ENCODE measurements at places on chromosomes 12 and 14. TPM values are rescaled to one million over a fixed set of nuclear protein-coding genes. Genes with fewer than 3 reads are reported as not detected.

- H3K27ac ChIP-seq = peak overlapping the region; percentile 49
- peaks cover 38% of the 10 kb centered on the region for H3K4me1 ChIP-seq
- no peak overlapping the region for H3K4me3 ChIP-seq
Measured at GRCh38 chr12:75447691-75448393, 32.7 kb upstream of the GLIPR1 start.

GRCh38 chr12:121812320-121812871 lies 8.6 kb downstream of the SETD1B start:
- peak overlapping the region; percentile 18 for H3K27ac ChIP-seq
- H3K4me3 ChIP-seq = peak overlapping the region; percentile 64
- H3K4me1 ChIP-seq = peaks cover 23% of the 10 kb centered on the region
- H3K36me3 ChIP-seq = peaks cover 35% of the 10 kb centered on the region
- peak; percentile 49 for DNase-seq

DNA sequence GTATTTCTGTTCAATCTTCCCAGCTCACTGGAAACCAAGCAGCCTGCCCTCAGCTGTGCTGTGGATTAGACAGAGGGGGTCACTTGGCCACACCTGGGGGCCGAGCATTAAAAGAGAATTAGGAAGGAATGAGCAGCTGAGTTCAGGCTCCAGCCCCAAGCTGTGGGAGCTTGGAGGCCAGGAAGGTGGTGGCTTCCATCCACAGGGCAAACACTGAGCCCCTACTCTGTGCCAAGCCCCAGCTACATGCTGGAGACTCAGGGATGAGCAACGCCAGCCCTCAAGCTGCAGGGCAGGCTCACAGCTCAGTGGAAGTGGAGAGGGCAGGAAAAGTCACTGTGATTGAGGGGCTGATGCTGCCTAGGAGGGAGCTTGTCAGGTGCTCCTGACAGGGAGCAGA lies 412.7 kb downstream of the BCL11B start:
- no peak for DNase-seq
- no peak overlapping the region for H3K27ac ChIP-seq
- H3K4me1 ChIP-seq = no peaks in the 10 kb centered on the region
- H3K4me3 ChIP-seq = no peak overlapping the region
- H3K36me3 ChIP-seq = no peaks in the 10 kb centered on the region

GRCh38 chr14:104138718-104139459 lies 502 bp downstream of the KIF26A start:
- DNase-seq = no peak
- H3K36me3 ChIP-seq = no peaks in the 10 kb centered on the region
- no peak overlapping the region for H3K4me3 ChIP-seq
- H3K27me3 ChIP-seq = peaks cover 25% of the 10 kb centered on the region
- H3K4me1 ChIP-seq = peaks cover 5% of the 10 kb centered on the region

GRCh38 chr14:20792556-20792955 lies 10.1 kb downstream of the RNASE1 start:
- no peak overlapping the region for H3K4me3 ChIP-seq
- H3K27me3 ChIP-seq = no peaks in the 10 kb centered on the region
- DNase-seq = no peak
- H3K4me1 ChIP-seq = no peaks in the 10 kb centered on the region
- no peak overlapping the region for H3K27ac ChIP-seq

- peak; percentile 92 for DNase-seq
- no peaks in the 10 kb centered on the region for H3K27me3 ChIP-seq
- peaks cover 50% of the 10 kb centered on the region for H3K4me1 ChIP-seq
- no peaks in the 10 kb centered on the region for H3K36me3 ChIP-seq
- H3K27ac ChIP-seq = peak overlapping the region; percentile 96
Measured at GRCh38 chr14:61145903-61146481, 135.1 kb downstream of the TMEM30B start.

GRCh38 chr12:6205761-6206160 lies 5.6 kb downstream of the CD9 start:
- DNase-seq = no peak
- H3K4me3 ChIP-seq = no peak overlapping the region
- no peaks in the 10 kb centered on the region for H3K27me3 ChIP-seq
- no peak overlapping the region for H3K27ac ChIP-seq
- peaks cover 9% of the 10 kb centered on the region for H3K4me1 ChIP-seq
- no peaks in the 10 kb centered on the region for H3K36me3 ChIP-seq

GRCh38 chr12:10540776-10541205 lies 35.1 kb downstream of the EIF2S3B start:
- DNase-seq = peak; percentile 8
- H3K4me3 ChIP-seq = no peak overlapping the region
- no peaks in the 10 kb centered on the region for H3K4me1 ChIP-seq
- H3K27me3 ChIP-seq = no peaks in the 10 kb centered on the region

GRCh38 chr14:100214770-100215083 lies 24.2 kb upstream of the YY1 start:
- H3K27ac ChIP-seq = no peak overlapping the region
- H3K27me3 ChIP-seq = no peaks in the 10 kb centered on the region
- H3K4me3 ChIP-seq = peak overlapping the region; percentile 25
- no peak for DNase-seq
- H3K4me1 ChIP-seq = no peaks in the 10 kb centered on the region
- no peaks in the 10 kb centered on the region for H3K36me3 ChIP-seq

GRCh38 chr12:108173160-108173559 lies 44.1 kb downstream of the WSCD2 start:
- DNase-seq = no peak
- H3K36me3 ChIP-seq = no peaks in the 10 kb centered on the region
- no peak overlapping the region for H3K4me3 ChIP-seq

DNA sequence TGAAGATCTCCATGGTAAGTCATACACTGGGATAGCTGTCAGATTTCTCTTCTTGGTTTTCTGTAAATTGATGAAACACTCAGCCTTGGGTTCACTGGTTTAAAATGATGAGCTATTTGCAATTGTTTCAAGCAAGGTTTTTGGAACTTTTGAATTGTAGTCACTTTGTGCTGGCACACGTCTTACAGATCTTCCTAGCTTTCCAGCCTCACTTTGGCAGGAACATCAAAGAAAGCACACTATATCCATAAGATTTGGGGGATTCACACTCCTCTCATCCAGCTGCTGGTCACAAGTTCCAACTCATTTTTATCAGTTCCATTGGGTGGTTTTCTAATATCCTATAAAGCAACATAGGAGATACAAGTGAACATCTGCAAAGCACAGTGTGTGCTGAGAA lies 16.0 kb downstream of the SSPN start:
- H3K27me3 ChIP-seq = no peaks in the 10 kb centered on the region
- no peak overlapping the region for H3K27ac ChIP-seq
- H3K36me3 ChIP-seq = no peaks in the 10 kb centered on the region
- no peak for DNase-seq
- peaks cover 3% of the 10 kb centered on the region for H3K4me1 ChIP-seq

DNA sequence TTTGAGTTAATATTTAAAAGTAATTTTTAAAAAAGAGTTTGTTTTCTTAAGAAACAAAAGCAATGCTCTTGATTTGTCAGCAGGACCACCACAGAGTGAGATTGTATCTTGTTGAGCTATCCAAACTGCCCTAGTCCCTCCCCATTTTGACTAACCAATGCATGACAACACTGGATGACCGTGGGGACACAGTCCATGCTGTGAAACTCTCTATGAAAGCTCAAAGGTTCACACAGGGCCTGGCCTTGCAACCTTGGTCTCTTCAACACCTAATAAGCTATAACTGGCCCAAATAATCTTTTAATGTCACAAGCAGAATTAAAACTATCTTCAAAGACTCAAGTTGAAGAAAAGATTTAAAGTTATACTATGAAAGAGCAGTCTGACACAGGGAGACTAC lies 13.5 kb downstream of the ETFRF1 start:
- no peaks in the 10 kb centered on the region for H3K27me3 ChIP-seq
- H3K36me3 ChIP-seq = peaks cover 13% of the 10 kb centered on the region
- no peak overlapping the region for H3K27ac ChIP-seq
- no peak for DNase-seq

DNA sequence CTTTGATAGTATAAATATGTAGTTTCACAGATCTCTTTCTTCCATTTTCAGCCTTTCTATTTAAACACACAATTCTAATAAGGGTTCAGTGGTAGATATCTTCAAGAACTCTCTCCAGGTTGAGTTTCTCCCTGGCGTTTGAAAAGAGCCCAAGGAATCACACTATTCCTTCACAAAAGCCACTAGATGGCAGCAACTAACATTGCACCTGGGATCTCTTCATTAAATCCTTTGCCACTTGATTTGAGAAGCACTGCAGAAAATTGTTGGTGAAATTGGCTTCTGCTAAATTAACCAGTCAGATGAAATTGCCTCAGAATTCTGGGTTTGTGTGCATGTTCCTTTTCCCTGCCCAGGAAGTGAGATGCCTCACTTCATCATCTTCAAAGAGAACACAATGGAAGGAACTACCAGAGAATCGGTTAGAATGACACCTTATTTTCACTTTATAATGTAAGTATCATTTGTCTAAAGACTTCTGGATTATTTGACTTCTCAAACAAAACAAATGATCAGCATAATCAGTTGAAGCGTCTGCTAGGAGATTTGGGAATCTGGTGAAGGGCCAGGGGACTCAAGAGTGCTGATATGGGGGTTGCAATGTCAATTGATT lies 6.8 kb downstream of the CCDC198 start:
- H3K27ac ChIP-seq = no peak overlapping the region
- no peaks in the 10 kb centered on the region for H3K36me3 ChIP-seq
- H3K4me1 ChIP-seq = peaks cover 6% of the 10 kb centered on the region
- no peak overlapping the region for H3K4me3 ChIP-seq
- DNase-seq = peak; percentile 41

- peak overlapping the region; percentile 72 for H3K27ac ChIP-seq
- peak overlapping the region; percentile 32 for H3K4me3 ChIP-seq
- peak; percentile 80 for DNase-seq
- peaks cover 36% of the 10 kb centered on the region for H3K4me1 ChIP-seq
- no peaks in the 10 kb centered on the region for H3K36me3 ChIP-seq
Measured at GRCh38 chr12:122064780-122065588, 13.6 kb upstream of the MLXIP start.

DNA sequence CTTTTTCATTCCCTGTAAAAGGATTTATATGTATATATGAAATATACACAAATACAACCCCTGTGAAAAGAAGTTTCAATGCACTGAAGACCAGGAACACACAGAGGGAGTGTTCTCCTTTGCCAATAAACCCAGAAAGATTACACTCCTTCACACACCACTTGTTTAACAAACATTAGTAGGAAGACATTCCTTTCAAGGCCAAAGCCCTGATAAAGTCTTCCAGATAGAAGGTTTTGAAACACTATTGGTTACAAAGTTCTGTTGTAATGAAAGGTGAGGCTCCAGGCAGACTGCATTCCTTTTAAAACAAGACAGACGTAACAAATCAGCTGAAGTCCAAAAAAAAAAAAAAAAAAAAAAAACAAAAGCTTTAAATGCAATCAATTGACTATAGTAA lies 81.0 kb downstream of the PTPN21 start:
- peaks cover 29% of the 10 kb centered on the region for H3K36me3 ChIP-seq
- DNase-seq = peak; percentile 52
- no peaks in the 10 kb centered on the region for H3K27me3 ChIP-seq
- peaks cover 3% of the 10 kb centered on the region for H3K4me1 ChIP-seq

DNA sequence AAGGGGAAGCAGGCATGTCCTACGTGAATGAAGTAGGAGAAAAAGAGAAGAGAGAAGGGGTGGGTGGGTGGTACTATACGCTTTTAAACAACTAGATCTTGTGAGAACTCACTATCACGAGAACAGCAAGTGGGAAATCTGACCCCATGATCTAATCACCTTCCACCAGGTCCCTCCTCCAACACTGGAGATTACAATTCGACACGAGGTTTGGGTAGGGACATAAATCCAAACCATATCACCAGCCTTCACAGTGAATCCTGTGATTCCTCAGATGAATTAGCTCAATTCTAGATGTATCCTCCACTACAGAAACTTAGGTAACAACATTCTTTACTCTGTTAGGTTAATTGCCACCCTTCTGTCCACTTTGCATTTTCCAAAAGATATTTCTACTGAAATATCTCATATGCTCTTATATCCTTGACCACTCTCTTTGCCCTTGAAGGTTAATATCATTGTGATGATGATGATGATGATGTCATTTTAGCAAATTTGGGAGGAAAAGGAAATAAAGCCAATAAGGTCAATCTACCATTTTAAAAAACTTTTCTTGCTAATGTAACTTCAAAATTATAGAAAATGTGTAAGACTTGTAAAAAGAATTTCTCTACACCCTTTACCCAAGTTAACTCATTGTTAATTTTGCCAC lies 23.2 kb upstream of the CCNT1 start:
- peaks cover 11% of the 10 kb centered on the region for H3K27me3 ChIP-seq
- no peaks in the 10 kb centered on the region for H3K36me3 ChIP-seq

DNA sequence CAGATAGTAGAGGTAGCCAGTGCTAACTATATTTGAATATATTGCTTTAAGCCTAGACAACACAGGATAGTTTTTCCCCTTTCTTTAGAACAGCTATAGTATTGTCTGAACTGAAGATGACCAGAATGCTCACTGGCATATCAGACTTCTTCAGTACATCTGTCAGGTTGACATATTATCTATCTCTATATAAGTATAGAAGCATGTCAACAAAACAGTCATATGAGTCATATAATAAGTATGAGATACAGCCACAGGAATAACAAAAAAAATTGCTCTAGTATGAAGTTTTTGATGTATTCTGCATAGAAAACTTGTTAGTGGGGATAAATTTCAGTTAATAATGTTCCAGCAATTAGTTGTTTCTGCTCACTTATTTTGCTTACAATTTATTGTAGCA lies 767.7 kb downstream of the LRFN5 start:
- H3K36me3 ChIP-seq = no peaks in the 10 kb centered on the region
- H3K4me1 ChIP-seq = no peaks in the 10 kb centered on the region
- no peak overlapping the region for H3K27ac ChIP-seq
- H3K4me3 ChIP-seq = no peak overlapping the region

DNA sequence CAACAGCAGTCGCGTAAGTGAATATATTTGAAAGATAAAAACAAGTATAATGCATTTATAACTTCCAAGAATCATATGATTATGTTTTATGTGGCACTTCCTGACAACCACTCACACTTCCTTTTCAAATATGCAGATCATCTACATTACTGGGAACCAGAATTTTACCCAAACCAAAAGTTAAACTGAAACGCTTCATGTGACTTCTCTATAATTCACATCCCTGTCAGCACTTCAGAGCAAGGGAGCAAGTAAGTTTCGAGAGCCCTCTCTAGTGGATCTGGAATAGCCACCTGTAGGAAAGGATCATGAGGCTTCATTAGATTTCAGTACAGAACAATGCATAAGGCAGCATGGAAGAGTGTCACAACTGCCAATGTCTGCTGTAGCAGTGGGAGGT lies 13.7 kb upstream of the ALX1 start:
- peaks cover 2% of the 10 kb centered on the region for H3K27me3 ChIP-seq
- H3K4me1 ChIP-seq = no peaks in the 10 kb centered on the region
- no peaks in the 10 kb centered on the region for H3K36me3 ChIP-seq
- no peak for DNase-seq
- H3K4me3 ChIP-seq = no peak overlapping the region

Gene USP44
- 4.3 TPM for total RNA-seq

Gene SPTSSA
- total RNA-seq = 26.6 TPM

Gene PCNX4
- 67.9 TPM for total RNA-seq

Gene BAZ2A
- 105 TPM for total RNA-seq

Gene PITPNM2
- 14.2 TPM for total RNA-seq

Gene OTX2
- 8.2 TPM for total RNA-seq

Gene OLR1
- 0.96 TPM for total RNA-seq

Gene PTGER2
- total RNA-seq = not detected

Gene NANOG
- total RNA-seq = 0.16 TPM

Gene CLEC6A
- total RNA-seq = not detected

Gene SYNDIG1L
- total RNA-seq = not detected

Gene IFT81
- total RNA-seq = 12.3 TPM

Measured in astrocyte (in vitro differentiated cells and primary cell).